ENCODE measurements at places on chromosomes 12 and 14. TPM values are rescaled to one million over a fixed set of nuclear protein-coding genes. Genes with fewer than 3 reads are reported as not detected.

GRCh38 chr12:87728931-87729593 is 300.1 kb downstream of the C12orf50 start:
- no peak for DNase-seq

The KLRB1 gene
- total RNA-seq: not detected

GRCh38 chr12:58301038-58301729 is 359.8 kb downstream of the ATP23 start:
- no peak for DNase-seq

The RHOJ gene
- not detected for total RNA-seq

The PGF gene
- total RNA-seq: 1.0 TPM

The CEBPE gene
- not detected for total RNA-seq

- DNase-seq: no peak
These were observed 32.3 kb downstream of the KCNK13 start for GRCh38 chr14:90093942-90094595.

Data from neural progenitor cell (in vitro differentiated cells).